ENCODE measurements at places on chromosomes 1 and 21.

- DNase-seq = no peak
Observed at GRCh38 chr1:62276791-62277190, 42.4 kb downstream of the KANK4 start.

- DNase-seq = no peak
Observed at GRCh38 chr1:82062206-82062605, 261.5 kb downstream of the ADGRL2 start.

DNA sequence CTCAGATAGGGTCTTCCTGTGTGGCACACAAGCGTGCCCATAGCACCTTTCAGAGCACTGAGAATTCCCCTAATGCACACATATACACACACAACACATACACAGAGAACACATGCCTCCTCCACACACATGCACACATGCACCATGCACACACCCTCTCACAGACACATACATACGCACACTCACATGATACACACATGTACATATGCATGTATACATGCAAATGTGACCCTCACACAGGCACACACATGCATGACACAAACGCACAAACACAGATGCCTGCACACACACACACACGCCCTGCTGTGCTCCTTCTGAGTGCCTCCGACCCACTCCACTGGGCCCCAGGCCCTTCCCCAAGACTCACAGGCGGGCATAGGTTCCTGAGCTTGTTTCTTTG is 251.0 kb downstream of the PTPRU start:
- no peak for DNase-seq

- no peak for DNase-seq
Observed at GRCh38 chr1:61910035-61910434, 167.8 kb downstream of the PATJ start.

- DNase-seq = no peak
Observed at GRCh38 chr1:205767248-205767647, 8.0 kb downstream of the RAB29 start.

DNA sequence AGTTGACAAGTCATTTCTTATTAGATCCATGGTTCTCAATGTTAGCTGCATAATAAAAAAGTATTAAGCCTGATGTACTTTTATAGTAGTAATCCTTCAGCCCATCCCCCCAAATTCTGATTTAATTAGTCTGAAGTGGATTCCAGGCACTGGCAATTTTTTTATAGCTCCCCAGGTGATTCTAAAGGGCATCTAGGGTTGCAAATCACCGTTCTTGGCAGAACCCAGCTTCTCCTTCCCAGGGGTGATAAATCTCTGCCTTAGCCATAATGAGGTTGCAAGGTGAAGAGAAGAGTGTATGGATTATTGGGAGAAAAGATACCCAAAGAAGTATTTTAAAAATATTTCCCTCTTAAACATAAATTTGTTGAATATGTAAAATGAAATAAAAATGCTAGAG is 43.0 kb upstream of the RXRG start:
- DNase-seq = no peak

DNA sequence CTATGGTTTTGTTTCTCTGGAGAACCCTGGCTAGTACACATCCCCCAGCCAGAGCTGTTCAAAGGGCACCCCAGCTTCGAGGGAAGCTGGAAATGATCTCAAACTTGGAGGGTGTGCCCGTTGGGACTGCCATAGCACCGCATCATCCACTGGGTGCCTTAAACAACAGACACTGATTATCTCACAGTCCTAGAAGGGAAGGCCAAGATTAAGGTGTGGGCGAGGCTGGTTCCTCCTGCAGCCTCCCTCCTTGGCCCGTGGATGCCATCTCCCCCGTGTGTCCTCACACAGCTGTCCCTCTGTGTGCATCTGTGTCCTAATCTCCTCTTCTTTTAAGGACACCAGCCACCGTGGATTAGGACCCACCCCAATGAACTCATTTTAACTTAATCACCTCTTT is 4.2 kb upstream of the IBA57 start:
- no peak for DNase-seq

- DNase-seq = no peak
Observed at GRCh38 chr21:29053011-29053553, 20.4 kb downstream of the CCT8 start.

GRCh38 chr1:214043167-214043566 is 55.4 kb downstream of the PROX1 start:
- no peak for DNase-seq

GRCh38 chr1:45134461-45134873 is 71.9 kb downstream of the ZSWIM5 start:
- no peak for DNase-seq

GRCh38 chr1:154463512-154463990 is 38.5 kb upstream of the TDRD10 start:
- DNase-seq = no peak

- no peak for DNase-seq
Observed at GRCh38 chr1:183110326-183110880, 75.7 kb upstream of the LAMC2 start.

DNA sequence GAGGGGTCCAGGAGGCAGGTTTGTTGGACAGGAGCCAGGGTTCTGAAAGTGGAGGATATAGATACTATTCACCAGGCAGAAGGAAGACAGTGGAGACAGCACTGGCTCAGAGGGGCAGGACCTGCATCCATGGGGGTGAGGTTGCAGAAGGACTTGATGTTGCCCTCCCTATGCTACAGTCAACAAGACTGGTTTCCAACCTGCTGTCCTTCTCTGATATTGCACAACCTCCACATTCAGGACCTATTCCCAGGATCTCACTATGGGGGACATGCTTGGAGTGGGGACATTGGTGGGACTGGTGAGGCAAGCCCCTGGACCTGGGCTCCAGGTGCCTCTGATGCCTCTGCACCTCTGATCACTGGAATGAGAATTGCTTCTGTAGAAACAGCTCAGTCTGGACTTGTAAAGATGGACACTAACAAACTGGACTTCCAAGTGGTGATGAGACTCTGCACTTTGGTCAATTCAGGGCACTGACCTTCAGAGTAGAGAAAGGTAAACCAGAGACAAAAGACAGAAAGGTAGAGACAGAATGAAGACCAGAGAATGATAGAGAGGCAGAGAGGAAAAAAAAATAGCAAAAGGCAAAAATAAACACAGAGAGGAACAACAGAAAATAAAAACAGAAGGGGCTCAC is 1.6 kb downstream of the SMCP start:
- no peak for DNase-seq

- no peak for DNase-seq
Observed at GRCh38 chr21:36765229-36765628, 66.3 kb downstream of the SIM2 start.

DNA sequence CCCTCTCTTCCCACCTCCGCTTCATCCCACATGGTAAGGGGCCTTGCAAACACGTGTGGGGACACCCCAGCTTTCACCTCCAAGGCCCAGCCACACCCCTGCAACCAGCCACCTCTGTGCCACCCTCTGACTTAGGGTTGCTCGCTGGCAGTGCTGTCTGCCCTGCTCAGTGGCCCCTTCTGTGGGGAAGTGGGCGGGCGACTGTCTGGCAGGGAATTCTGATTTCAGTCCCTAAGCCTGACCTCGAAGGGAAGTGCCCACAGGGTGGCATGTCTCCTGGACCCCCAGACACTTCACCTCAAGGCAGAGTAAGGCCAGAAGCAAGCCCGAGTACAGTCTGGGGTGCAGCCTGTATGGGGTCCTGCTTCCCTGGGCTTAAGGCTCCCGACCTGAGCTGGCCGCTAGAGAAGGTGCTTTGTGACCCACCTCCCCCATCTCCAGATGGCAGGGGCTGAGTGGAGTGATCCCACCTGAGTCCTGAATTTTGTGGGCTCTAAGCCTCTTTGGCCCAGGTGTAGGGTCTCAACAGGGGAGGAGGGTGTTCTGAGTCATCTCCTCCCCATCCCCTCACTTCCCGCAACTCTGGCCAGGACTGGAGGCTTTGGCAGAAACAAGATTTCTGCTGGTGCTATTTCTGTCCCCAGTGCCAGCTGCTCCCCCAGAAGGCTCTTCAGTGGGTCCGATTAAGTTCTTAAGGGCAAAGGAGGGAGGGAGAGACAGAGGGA is 7.0 kb downstream of the RD3 start:
- no peak for DNase-seq

DNA sequence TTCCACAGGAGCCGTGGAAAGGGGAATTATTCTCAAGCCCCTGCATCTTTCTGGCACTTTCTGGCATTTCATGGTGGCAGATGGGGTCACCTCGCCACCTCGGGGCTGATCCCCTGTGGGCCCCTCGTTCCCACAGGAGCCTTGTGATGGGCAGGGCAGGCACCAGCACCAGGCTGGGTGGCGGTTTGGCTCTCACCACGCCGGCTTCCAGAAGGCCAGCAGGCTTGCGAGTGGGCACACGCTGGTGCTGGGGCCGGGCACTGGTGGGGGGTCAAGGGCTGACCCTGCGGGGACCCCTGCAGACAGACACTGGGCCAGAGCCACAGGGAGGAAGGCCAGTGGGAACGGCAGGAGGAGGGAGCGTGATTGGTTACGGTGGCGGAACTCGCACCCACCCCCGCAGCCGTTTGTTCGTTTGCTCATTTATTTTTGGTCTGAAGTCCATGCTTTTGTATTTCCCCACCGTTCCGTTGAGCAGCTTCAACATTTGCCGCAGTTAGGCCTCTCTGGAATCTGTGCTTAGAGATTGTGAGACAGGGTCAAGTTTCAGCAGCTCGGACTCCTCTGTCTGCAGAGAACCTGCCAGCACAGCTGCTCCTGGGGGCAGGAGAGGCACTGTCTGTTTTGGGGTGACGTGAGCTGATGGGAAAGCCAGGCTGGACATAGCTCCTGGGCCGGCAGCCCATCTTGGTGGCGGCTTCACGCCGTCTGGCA is 5.3 kb downstream of the COL18A1 start:
- no peak for DNase-seq

DNA sequence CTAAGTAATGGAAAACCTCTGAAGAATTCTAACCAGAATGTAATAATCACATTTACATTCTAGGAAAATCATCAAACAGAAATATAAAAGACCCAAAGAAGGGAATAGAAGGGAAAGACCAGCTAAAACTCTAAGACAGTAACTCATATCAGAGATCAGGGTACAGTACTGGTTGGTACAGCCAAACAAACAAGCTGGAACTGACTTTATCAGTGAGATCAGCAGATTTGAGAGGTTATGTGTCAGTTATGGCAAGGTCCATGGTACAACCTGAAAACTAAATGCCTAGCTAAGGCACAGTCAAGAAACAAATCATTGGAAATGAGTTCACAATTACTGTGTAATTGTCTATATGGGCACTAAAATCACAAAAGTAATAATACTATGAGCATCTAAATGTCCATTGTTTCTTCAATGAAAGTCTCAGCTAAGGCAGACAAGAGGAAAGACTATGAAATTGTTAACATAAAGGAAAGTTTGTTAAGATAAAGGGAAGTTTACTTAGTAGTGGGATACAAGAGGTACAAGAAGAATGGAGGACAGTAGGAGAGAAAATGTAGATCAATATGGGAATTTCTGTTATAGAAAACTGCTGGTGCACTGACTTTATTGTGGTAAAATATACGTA is 75.8 kb downstream of the TRIM33 start:
- no peak for DNase-seq

All from glutamatergic neuron (in vitro differentiated cells).